ENCODE measurements at places on chromosomes 16 and 17. TPM values are rescaled to one million over a fixed set of nuclear protein-coding genes. Genes with fewer than 3 reads are reported as not detected.

The ABCC6 gene
- 1.3 TPM for total RNA-seq

The CMTM1 gene
- total RNA-seq = 1.4 TPM

The CHST5 gene
- total RNA-seq = 0.11 TPM

The STAT5B gene
- total RNA-seq = 30.9 TPM

The OR3A3 gene
- total RNA-seq = not detected

The LGALS9B gene
- total RNA-seq = not detected

The TBC1D3K gene
- not detected for total RNA-seq

The CRYBA1 gene
- not detected for total RNA-seq

The TMEM101 gene
- 26.8 TPM for total RNA-seq

The EPX gene
- not detected for total RNA-seq

The KRT27 gene
- total RNA-seq = not detected

Data from A549 treated with dexamethasone at 1 μM for 4 hours (cell line).